ENCODE measurements at places on chromosomes 11 and 22.

DNA sequence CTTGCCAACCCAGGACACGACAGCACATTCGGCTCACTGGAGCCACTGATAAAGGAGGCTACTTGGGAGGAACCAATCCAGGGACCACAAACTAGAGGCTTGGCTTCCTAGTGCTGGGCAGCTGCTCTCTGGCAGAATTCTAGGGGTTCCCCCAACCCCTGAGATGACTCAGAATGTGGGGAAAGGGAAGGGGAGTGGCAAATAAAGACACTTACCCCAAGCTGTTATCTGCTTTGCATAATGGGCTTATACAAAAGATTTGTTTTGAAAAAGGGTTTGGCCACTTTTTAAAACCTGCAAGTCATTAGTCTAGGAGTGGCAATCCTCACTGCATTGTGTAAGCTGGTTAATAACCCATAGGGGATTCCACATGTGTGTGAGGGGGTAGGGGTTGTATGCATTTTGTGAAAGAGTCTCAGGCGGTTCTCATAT lies 64.1 kb upstream of the LMO1 start:
- no peak for DNase-seq

DNA sequence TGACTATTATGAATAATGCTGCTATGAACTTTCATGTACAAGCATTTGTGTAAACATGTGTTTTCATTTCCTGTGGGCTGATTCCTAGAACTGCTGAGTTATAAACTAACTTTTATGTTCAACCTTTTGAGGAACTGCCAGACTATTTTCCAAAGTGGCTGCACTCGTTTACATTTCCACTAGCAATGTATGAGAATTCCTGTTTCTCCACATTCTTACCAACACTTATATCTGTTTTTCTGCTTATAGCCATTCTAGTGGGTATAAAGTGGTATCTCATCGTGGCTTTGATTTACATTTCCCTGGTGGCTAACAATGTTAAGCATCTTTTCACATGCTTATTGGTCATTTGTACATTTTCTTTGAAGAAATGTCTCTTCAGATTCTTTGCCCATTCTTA lies 35.2 kb upstream of the SCUBE2 start:
- DNase-seq = no peak

GRCh38 chr22:45781459-45781858 lies 109.8 kb downstream of the ATXN10 start:
- no peak for DNase-seq

GRCh38 chr11:61541598-61541997 lies 33.0 kb downstream of the LRRC10B start:
- DNase-seq = no peak

Data from HuH-7.5 (cell line).